Stimulated activated CD8-positive, alpha-beta memory T cell treated with anti-CD3 and anti-CD28 coated beads, Interleukin-15, amount 100 ng/mL, for 4 hours (primary cell): ENCODE measurements at places on chromosomes 5 and 9.

GRCh38 chr5:2906302-2907090, 155.0 kb upstream of the IRX2 start:
- no peak for DNase-seq

- DNase-seq, result no peak
Measured at GRCh38 chr5:10760921-10761184, 181 bp downstream of the DAP start.

- DNase-seq, result no peak
Measured at GRCh38 chr5:160297004-160297403, 15.4 kb downstream of the CCNJL start.

DNA sequence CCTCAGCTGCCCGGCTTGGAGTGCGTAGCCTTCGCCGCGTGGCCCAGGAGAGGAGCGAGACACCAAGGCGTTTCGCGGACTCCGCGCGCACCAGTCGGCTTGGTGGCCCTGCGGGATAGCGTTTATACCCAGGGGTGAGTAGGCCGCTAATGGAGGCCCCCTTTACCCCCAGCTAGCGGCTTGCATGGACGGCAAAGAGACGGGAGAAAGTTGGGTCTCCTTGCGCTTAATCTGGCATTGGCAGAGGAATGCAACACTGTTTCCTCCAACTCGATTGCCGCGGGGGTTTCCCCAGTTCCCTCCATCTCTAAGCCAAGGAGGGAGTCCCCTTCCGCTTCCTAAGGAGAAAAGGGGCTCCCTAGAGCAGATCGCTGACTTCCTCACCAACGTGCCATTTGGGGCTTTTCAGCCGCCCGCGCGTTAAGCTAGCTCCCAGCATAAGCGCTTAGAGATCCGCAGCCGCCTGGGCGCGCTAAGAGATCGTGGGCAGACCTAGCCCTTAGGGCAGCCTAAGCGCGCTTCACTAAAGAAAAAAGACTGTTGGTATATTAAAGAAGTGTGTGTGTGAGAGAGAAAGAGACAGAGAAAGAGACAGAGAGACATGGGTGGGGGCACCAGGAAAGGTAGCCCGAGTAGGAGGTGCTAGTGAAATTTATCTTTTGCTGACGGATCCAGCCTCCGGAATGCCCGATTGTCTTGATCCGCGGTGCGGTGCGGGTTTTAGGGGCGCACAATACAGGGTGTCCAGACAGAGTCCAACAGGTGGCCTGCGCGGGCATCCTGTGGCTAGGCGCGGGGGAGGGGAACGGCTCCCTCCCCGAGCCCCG, 597.9 kb upstream of the SGCD start:
- DNase-seq, result no peak

GRCh38 chr5:76960004-76960625, 7.3 kb downstream of the CRHBP start:
- no peak for DNase-seq

DNA sequence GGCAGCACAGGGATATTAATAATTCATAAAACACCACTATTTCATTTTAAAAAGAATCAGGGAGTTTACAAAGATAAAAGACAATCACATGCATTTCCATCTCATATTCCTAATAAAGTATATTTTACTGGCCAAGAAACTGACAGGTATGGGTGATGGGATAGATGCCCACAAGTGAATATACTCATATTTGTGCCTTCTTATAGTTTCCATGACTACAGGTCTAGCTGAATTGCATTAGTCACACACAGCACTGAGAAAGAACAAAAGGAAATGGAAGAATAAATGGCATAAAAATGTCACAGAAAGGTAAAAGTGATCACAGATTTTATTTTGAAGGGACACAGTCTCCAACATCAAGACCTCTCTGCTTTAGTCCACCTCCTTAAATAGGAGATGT, 193.5 kb downstream of the PLK2 start:
- no peak for DNase-seq

GRCh38 chr9:17120203-17120602, 14.6 kb upstream of the CNTLN start:
- no peak for DNase-seq

- DNase-seq, result no peak
Measured at GRCh38 chr5:80481019-80481893, 6.6 kb upstream of the FAM151B start.

GRCh38 chr9:6552033-6552432, 93.5 kb downstream of the GLDC start:
- DNase-seq, result no peak

DNA sequence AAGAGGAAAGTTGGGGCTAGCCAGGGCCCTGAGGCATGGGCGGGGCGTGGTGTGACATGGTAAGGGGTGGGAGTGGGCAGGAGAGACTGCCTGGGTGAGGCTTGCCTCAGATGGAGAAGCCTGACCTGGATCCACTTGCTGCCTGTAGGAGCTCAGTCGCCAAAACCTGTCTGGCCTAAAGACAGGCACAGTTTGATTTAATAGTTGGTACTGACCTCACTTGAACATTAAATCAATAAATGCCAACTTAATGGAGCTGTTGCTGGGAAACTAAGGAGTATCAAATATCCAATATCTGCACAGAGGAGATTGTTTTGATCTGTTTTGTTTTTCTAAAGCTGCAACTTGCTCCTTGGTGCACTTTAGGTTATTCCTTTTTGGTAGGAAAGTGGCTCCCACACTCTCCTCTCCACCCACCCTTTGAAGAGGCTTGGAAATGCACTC, 86.4 kb downstream of the RCL1 start:
- DNase-seq, result no peak

DNA sequence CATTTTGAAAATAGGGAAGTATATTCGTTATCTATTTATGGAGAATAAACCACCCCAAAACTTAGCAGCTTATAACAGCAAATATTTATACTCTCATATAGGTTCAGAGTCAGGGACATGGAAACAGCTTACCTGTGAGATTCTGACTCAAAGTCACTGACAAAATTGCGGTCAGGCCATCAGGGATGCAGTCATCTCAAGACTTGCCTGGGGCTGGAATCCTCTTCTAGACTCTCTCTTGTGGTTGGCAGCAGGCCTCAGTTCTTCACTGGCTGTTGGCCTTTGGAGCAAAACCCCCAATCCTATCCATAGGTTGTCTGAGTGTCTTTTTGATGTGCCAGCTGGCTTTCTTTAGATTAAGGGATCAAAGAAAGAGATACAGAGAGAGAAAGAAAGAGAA, 275.6 kb downstream of the SEC61B start:
- DNase-seq, result no peak

DNA sequence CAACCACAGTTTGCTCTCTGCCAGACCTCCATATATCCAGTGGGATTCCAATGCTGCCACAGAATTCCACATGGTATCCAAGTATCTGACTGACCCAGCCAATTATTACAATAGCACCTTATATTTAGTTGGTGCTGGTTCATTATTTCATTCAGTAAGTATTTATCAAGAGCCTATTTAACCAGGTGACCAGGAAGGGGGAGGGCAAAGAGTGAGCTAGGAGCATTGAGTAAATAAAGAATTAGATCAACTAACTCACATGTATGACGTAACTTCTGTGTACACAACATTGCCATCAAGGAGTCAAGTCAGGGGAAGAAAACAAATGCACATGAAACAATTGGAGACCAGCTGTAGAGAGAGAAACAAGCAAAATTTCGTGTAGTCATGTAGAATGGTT, 207.1 kb upstream of the PAPPA start:
- no peak for DNase-seq

GRCh38 chr5:17925276-17925675, 291.0 kb downstream of the TAF11L14 start:
- DNase-seq, result no peak

DNA sequence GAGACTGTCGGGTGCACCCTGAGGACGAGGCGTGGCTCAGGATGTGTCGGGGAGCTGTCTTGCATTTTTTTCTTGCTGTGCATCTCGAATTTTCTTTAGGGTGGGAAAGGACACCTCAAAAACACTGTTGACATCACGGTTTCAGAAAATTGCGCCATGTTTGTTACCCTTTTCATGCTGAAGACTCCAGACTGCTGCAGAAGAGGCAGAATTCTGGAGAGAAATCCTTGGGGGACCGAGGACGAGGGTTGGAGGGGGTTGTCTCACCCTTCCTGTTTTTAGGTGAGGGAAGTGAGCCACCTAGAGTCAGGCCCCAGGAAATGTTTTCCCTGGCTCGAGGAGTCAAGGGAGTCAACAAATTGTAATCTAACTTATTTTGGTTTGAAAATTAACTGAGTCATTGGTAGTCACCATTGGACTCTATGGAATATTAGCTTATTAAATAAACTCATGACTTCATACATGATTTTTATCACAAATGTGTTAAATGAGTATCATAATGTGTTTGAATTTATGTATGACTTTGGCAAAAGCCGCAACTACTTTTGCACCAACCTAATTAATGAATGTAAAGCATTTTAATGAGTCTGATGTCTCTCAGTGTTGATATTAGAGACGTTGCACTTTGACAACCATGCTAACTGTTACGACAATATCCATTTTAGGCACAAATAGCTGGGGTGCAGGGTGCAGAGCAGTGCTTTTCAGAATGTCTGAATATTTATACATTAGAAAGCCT, 724 bp upstream of the LYSMD3 start:
- peak; percentile 32 for DNase-seq

DNA sequence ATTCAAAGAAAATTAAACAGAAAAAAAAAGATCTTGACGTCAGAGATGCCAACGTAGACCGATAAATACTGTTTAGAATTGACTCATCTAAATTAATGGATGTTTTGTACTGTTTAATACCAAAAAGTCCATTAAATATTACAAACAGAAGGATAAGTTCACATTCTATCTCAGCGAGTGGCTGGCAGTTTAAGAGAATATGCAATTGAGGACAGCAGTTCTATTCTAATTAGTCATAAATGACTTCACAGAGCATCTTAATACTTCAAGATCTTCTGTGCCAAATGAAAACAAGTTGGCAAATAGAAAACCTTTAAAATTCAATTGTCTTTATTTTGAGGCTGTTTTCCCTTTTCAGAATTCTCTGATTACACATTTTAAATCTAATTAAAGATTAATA, 326.6 kb upstream of the NREP start:
- no peak for DNase-seq

GRCh38 chr9:29282121-29282520, 1708.8 kb upstream of the C9orf72 start:
- DNase-seq, result no peak

- no peak for DNase-seq
Measured at GRCh38 chr9:90466441-90466840, 176.2 kb downstream of the DIRAS2 start.

- no peak for DNase-seq
Measured at GRCh38 chr9:133959171-133959570, 33.0 kb downstream of the VAV2 start.

- DNase-seq, result no peak
Measured at GRCh38 chr9:86676396-86676795, 270.9 kb downstream of the GAS1 start.

DNA sequence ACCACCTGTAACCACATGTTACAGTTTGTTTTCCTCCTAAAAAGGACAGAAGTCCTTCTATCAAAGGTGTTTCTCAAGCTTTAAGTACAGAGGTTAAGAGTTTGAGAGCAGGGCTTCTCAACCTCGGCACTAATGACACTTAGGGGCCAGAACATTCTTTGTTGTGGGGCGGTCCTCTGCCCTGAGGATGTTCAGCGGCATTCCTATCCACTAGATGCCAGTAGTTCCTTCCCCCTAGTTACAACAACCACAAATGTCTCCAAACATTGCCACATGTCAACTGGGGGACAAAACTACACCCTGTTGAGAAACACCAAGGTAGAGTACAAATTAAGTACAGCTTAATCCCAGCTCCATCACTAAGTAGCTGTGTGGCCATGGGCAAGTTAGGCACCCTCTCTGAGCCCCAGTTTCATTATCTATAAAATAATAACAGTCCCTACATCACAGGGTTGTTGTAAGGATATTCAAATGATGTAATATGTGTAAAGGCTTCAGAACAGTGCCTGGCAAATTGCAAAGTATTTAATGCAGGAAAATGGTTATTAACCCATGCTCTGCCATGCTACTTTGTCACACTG, 44.6 kb downstream of the PIP5K1B start:
- no peak for DNase-seq

DNA sequence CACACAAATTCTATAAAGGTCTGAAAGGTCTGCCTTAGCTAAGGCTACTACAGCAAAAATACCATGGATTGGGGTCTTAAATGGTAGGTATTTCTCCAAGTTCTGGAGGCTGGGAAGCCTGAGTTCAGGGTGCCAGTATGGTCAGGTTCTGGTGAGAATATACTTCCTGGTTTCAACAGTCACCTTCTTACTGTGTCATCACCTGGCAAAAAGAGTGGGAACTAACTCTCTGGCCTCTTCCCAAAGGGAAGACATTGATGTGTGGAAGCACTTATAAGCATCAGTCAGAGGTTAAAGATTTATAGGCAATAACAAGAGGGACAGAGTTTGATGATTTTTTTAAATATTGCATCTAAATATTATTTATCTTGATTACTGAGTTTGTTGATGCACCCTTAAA, 53.0 kb downstream of the ZNF622 start:
- no peak for DNase-seq

- DNase-seq, result no peak
Measured at GRCh38 chr9:96022445-96023051, 147.1 kb downstream of the ERCC6L2 start.

DNA sequence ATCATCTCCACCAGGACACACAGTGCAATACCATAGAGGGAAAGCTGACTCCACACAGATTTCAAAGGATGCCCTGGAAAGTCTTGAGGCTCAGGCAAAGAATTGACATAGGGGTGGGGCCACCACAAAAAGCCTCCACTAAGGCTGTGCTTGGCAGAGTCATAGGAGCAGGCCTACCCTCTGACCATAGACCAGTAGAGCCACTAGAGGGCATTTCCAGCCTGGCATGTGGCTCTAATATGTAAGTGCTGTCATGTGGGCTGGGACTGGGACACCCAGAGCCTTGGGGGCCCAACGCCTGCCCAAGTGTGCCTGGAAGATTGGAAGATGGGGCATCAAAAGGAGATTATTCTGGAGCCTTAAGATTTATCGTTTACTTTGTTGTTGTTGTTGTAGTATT, 726.0 kb downstream of the DNAH5 start:
- no peak for DNase-seq

DNA sequence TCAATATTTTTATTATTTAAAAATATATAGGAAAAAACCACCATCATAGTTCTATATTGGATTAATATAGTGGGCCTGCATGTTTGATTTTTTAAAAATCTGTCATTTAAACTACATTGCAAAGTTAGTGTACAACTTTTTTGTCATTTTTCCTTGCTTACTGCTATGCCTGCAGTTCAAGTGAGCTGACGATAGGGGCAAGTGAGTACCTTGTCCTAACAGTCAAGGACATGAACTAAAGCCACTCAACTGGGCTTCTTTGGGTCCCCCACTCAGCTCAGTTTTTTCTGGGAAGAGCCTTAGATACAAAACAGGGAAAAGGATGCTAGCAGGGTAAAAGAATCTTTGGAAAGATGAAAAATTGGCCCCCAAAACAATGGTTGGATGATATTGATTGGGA, 269.9 kb downstream of the MAN2A1 start:
- no peak for DNase-seq

DNA sequence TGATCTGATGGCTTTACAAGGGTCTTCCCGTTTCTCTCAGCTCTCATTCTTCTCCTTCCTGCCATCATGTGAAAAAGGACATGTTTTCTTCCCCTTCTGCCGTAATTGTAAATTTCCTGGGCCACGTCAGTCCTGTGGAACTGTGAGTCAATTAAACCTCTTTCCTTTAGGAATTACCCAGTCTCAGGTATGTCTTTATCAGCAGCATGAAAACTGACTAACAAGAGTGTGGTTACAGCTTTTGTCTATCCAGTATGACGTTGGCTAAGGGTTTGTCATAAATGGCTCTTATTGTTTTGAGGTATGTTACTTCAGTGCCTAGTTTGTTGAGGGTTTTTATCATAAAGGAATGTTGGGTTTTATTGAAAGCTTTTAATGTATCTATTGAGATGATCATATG, 501.6 kb downstream of the CAAP1 start:
- DNase-seq, result no peak
